Head of caudate nucleus (tissue), 42 donors: ENCODE measurements at places on chromosomes 4 and X.
A peak's percentile ranks its signal among the peaks of the same experiment; 100 is the strongest.

- DNase-seq: no peak
These were observed 146.3 kb downstream of the GRIA3 start for GRCh38 chrX:123330229-123330942.

DNA sequence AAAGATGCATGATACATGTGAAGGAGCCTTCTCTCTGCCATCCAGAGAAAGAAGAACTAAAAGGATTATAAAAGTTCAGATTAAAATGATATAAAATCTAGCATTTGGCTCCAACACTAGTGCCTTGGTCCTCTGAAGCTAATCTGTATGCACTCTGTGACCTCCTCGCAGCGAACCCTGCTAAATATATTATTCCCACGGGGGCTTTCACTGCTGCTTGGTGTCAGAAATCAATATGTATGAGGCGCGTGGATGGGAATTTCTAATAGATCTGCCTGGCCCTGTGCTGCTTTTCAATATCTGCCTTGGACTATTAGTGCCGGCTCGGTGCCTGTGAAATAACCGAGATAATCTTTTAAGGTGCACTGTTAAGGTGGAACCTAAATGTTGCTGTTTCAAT, 69.7 kb downstream of the CXXC4 start:
- DNase-seq: peak; percentile 37

GRCh38 chrX:51837921-51838320, 55.5 kb upstream of the MAGED1 start:
- no peak for DNase-seq

DNA sequence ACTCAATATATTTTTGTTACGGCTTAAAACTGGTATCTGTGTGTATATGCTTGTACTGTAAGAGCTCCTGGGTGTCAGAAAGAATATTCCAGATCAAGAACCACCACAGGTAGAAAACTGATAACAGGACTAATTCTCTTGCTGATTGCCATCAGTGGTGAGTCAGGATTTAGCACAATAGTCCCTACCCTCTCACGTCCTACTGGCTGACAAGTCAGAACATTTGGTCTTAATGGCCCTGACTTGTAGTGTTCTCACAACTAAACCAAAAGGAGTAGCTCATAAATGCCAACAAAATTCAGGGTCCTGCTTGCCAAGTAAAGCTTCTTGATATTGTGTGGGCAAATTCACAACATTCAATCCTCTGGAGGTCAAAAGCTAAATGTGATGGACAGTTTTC, 105.2 kb upstream of the MAB21L2 start:
- DNase-seq: no peak

- no peak for DNase-seq
These were observed 82.1 kb downstream of the PPEF2 start for GRCh38 chr4:75820197-75820596.

GRCh38 chr4:99811850-99812249, 4.8 kb upstream of the DAPP1 start:
- DNase-seq: no peak

GRCh38 chrX:132474544-132475248, 14.1 kb downstream of the MBNL3 start:
- no peak for DNase-seq

DNA sequence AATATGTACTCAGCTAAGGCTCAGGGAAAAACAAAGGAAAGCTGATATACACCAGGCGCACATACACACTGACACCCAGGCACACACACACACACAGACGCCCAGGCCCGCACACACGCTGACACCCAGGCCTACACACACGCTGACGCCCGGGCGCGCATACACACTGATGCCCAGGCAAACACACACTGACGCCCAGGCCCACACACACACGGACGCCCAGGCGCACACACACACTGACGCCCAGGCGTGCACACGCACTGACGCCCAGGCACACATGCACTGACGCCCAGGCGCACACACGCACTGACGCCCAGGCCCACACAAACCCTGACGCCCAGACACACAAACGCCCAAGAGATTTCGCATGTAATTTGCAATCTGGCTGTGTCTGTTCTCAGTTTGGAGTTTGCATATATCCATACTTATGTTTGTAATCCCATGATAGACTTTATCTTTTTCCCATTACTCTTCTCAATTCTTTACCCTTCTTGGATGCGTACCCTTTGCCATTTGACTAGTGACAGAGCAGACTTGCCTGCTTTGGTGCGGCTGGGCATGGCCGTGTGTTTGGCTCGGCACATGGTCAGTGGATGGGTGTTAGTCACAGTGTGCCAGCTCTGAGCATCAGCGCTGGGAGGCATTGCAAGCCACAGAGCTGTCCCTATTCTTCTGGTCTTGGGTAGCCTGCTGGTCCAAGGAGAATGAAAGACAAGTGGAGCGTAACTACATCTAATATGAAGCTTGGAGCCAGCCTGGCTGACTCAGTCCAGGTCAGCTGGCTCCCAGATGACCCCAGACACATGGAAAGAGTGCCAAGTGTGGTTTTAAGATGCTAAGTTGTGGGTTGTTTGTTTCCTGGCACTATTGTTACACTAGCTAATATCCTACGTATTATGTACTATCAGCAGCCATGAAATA, 632.4 kb upstream of the ZFP42 start:
- no peak for DNase-seq
